Activated T-cell treated with anti-CD3 and anti-CD28 coated beads, Interleukin-2, amount 50 U/mL, for 48 hours (primary cell): ENCODE measurements at places on chromosomes 16 and 17.

DNA sequence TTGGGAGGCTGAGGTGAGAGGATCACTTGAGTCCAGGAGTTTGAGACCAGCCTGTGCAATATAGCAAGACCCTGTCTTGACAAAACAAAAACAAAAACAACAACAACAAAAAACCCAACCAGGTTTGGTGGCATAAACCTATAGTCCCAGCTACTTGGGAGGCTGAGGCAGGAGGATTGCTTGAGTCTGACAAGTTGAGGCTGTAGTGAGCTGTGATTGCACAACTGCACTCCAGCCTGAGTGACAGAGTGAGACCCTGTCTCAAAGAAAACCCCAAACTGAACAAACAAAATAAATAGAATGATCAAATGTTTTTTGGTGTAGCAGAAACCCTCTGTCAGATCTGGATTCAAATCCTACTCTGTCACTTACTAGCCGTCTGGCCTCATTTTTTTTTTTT, 16.0 kb upstream of the SYT17 start:
- no peak for DNase-seq

DNA sequence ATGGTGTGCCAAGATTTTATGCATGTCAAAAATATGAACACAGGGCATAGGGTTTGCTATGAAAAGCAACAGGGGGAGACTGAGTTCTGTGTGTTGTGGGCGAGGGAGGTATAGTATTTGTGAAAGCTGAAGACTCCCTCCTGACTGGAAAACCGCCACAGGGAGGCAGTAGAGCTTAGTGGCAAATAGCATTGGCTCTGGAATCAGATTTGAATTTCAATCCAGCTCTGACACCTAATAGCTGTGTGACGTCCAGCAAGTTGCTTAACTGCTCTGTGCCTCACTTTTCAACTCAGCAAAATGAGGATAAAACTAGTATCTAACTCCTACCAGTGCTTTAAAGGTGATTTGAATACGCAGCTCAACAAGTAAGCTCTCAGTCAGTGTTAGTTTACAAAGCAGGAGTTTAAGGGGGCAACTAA, 22.0 kb downstream of the KPNA2 start:
- DNase-seq = peak; percentile 61

DNA sequence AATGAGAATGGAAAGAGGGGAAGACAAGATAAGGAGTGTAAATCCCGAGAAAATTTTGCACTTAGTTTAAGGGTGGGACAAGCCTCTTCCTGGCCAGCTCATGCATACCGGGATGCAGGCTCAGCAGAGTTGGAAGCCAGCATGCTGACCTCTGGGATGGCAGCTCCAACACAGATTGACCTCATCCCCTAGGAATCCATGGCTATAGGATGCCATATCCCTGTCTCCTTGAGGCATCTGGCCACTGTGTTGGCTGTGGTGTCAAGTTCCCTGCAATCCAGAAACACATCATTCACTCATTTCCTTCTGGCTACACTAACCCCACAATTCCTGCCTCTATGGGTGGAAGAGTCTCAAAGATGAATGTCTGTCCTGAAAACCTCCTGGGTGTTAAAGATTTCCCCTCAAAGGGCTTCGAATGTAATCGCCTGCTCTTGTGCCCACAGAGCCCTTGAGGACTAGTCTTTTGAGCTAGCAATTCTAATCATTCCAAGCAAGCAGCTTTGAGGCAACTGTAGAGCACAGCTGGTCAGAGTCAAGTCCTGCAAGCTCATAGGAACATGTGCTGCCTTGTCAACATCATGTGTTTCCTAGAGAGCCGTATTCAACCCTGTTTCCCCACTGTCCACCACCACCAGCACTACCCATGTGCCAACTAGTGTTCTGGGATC, 141.4 kb downstream of the PMP22 start:
- DNase-seq = no peak

DNA sequence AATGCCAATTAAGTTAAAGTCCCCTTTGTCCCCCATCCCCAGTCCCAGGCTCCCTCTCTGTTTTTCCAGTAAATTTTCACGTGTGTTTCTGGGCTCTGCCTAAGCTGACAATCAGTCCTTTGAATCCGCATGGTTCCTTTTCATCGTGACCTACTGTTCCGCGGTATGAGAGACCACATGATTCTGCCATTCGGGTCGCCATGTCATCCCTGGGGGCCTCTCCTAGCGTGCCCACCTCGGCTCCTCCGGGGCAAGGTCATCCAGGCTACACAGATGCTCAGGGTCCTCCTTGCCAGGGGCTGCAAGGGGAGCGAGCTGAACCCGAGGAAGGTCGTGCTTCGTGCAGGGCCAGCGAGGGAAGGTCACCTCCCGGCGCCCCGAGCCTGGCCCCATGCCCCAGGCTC, 157.6 kb downstream of the RAB11FIP4 start:
- DNase-seq = no peak

GRCh38 chr16:3950343-3951193, 70.1 kb upstream of the CREBBP start:
- no peak for DNase-seq

DNA sequence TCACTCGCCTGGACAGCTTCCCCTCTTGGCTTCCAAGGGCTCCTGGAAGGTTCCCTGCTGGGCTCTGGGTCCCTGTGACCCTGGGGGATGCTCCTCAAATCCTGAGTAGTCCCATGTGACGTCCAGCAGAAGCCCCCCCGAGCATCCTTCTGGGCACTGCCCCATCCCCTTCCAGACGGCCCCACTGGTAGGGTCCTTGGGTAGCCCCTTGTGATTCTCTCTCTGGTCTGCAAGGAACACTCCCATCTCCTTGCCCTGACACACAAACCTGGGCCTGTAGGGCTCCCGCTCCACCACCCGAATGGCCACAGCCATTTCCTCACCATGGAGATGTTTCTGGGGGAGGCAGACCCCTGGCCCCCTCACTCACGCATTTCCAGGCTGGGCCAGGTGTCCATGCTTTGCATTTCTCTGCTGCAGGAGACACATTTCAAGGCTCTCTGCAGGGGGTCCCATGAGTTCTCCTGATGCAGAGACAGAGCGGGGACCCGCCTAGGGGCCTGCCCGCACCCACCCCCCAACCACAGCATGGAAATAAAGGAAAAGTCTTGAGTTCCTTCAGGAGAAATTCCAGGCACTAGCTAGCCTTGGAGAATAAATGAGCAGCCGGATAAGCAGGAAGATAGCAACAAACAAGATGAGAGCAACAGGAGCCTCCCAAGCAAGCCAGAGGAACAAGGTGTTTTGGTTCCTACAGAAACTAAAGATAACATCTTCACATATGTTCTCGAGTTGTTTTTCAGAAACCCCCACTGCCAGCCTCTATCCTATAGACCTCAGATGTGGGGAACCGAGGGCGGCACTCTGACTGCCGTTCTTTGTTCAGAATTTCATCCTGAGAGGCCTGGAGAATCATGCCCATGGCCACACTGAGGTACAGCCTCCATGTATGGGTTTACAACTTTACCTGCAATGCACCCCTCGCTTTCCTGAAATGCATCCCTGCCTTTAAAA, 128.8 kb downstream of the MGAT5B start:
- peak; percentile 31 for DNase-seq

DNA sequence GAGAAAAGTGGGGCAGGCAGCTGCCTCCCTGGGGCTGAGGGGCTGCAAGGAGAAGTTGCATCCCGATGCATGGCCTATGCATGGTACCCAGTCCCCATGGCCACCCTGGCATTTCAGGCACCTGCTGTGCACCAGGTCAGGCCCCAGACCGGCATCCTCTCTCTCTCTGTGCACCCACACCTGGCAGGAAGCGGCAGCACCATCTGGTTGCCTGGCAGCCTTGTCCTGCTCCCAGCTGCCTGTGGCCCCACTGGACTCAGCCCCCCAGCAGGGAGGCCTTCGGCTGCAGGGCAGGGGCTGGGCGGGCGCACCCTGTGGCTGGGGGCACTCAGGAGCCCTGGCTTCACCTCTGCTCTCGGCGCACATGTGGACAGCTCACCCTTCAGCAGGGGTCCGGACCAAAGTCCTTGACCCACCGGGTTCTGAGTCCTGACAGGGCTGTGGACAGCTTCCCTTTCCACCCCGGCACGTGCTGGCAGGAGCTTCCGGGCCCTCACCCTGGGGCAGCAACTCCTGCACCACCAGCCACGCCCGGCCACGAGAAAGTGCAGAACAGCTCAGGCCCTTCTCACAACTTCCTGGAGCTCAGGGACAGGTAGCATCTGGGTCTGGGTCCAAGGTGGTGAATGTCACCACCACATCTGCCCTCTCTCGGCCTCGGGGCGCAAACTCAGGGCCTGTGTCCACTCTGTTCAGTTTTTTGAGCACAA, 36.7 kb downstream of the CTU2 start:
- no peak for DNase-seq

DNA sequence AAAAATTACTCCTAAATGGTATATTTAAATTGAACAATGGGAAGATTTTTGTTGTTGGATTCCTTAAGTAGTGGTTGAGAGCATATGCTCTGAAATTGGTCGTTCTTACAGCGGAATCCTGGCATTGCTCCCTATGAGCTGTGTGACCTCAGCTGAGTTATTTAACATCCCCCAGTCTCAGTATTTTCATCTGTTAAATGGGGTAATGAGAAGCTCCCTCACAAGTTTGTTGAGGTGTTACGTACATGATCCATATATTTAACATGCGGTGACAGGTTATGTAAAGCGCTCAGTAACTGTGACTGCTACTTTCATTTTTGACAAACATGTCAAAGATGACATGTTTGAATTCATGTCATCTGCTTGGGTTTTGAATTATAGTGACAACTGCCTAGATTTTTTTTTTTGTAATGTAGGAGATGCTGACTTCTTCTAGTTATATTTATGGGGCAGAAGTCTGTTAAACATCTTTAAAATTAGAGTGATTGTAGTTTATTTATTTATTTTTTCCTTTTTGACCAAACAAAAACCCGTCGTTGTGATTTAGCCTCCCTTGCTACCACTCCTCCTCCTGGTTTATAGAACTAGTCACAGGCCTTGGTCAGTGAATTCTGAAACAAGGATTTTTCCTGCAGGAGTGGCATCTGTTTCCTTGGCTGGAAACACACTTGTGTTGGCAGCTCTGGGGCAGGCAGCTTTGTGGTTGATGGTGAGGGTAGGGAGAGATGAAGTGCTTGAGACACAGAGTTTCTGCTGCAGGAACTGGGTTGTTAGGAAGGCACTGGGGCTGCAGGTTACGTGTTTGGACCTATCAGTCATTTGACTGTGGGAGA, 268.8 kb downstream of the SNX29 start:
- no peak for DNase-seq

- no peak for DNase-seq
Measured at GRCh38 chr17:74290340-74290739, 16.3 kb downstream of the DNAI2 start.

DNA sequence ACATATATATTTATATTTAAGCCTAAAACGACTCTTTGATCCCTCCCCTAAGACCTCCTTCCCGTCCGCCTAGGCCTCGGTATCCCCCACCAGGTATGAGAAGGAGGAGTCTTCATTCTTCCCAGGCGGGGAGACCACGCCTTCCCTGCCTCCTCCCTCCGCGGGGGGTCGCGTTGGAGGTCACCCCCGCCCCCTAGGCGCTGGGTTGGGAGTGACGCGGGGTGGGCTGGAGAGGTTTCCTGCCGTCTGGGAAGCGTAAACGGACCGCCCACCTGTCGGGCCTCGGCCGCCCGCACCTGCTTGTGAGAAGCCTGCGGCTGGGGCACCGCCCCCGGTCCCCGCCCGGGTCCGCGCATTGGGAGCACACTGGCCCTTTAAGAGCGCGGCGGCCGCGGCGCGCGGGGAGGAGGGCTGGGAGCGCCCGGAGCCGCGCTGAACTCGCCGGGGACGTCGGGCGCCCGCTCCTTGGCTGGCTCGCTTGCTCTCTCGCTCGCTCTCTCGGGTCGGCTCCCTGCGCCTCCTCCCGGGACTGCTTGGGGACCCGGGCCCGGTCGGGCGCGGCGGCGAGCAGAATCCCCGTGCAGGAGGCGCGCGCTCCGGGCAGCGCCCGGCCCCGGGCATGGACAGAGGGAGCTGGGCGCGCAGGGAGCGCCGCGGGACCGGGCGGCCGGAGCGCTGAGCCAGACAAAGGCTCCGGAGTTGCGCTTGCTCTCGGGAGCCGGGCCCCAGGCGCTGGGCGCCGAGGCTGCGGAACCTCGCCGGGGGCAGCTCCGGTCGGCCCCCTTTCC, at the start of gene MMP15:
Gene MMP15, plus strand, starts transcription at position 404 of the 788 bp plus-strand sequence. CDS start 597 bp downstream, outside the sequence.
- DNase-seq = peak; percentile 73

GRCh38 chr16:66152181-66152580, 214.3 kb upstream of the CDH5 start:
- DNase-seq = no peak

GRCh38 chr17:80603396-80603795, 58.8 kb downstream of the RPTOR start:
- DNase-seq = no peak

GRCh38 chr16:11848842-11849241, 2.5 kb downstream of the RSL1D1 start:
- peak; percentile 29 for DNase-seq

DNA sequence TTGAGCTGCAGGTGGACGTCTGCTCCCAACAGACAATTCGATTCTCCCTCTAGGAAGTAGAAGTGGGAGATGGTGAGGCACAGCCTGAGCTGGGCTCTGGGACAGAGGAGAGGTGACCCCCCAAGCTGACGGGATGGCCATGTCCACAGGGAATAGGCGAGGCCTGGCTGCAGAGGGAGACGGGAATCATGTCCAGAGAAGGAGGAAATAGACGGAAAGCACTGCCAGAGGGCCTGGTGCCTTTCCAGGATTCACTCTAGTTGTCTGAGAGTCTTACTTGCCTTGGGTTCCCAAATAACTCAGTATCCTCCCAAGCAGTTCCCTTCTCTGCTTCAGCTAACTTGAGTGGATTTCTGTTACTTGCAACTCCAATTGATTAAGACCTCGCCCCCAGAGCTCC, 4.3 kb upstream of the CRISPLD2 start:
- no peak for DNase-seq

GRCh38 chr16:8589057-8589899, 1.0 kb downstream of the TMEM114 start:
- DNase-seq = no peak

- DNase-seq = no peak
Measured at GRCh38 chr17:22512506-22512905, 820.2 kb downstream of the KCNJ18 start.
